ENCODE measurements at places on chromosomes 1 and 21.

DNA sequence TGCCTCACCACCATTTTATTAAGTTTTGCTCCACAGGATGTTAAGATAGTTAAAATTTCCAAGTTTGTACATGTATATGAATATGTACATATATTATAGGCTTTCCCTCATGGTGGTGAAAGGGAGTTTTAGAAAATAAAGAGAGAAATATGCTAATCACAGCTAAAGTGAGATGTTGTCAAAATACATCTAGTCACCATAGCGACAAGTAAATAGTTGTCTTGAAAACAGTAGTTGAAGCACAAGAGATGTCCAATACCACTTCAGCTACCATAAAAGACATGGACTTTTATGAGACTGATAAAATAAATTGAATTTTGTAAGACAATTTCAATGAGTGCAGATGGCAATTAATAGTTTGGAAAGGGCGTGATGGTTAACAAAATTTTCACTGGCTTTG lies 1600.0 kb downstream of the BRINP3 start:
- no peak for DNase-seq

DNA sequence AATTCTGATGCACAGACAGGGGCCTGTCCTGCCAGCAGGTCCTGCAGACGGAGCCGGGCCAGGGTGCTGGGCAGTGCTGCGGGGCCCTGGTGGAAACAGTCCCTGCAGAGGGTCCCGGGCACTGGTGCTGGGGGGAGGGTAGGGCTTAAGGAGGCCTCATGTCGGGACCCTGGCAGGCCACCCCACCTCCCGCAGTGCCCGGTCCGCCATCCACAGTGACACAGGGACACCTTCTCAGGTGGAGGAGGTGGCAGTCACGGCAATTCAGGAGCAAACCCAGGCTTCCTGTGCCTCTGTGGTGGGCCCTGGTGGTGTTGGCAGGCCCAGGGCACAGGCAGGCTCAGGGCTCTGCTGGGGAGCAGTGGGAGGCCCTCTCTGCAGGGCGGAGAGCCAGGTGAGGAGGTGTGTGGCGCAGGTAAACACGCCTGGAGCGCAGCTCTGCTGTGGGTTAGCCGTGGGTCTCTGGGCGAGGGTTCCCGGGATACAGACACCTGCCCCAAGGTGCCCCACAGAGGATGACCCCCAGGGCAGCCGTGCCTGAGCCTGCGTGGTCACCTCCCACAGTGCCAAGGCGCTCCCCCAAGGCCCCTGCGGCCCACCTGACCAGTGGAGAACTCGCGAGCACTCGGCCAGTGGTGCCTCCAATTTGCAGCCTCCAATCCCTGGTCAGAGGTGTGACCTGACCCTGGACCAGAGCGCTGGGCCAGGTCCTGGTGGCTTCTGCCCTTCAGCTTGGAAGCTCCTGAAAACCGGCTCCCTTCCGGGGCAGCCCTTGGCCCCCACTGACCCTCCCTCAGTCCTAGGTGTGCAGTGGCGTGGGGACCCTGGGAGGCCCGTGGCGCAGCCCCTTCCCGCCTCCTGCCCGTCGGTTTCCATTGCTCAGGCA lies 19.2 kb downstream of the COL18A1 start:
- no peak for DNase-seq

- no peak for DNase-seq
Measured at GRCh38 chr1:58738876-58739275, 39.0 kb upstream of the MYSM1 start.

DNA sequence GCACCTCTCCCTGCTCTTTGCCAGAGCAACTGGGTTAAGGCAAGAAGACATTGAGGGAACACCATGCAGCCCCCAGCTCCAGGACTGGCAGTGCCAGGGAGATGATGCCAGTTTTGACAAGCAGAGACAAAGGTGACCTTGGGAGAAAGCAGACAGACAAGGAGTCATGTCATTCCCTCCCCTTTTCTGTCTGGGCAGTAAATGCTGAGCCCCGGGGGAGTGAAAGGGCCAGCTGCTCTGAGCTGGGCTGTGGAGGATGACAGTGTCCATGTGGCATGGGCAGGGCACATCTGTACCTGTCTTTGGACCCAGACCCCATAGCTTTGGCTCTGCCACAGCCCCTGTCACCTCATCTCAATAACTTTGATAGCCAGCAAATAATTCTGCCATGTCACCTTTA lies 24.2 kb downstream of the PLEKHA6 start:
- no peak for DNase-seq

GRCh38 chr1:111836111-111836510 lies 80.4 kb downstream of the DDX20 start:
- no peak for DNase-seq
